ENCODE measurements at places on chromosomes 6 and 20. TPM values are rescaled to one million over a fixed set of nuclear protein-coding genes. Genes with fewer than 3 reads are reported as not detected.

Gene GPLD1
- 55.3 TPM for total RNA-seq

Gene HLA-DQA2
- total RNA-seq: 4.7 TPM

Gene MOCS3
- total RNA-seq: 4.5 TPM

Gene SOX4
- 15.7 TPM for total RNA-seq

DNA sequence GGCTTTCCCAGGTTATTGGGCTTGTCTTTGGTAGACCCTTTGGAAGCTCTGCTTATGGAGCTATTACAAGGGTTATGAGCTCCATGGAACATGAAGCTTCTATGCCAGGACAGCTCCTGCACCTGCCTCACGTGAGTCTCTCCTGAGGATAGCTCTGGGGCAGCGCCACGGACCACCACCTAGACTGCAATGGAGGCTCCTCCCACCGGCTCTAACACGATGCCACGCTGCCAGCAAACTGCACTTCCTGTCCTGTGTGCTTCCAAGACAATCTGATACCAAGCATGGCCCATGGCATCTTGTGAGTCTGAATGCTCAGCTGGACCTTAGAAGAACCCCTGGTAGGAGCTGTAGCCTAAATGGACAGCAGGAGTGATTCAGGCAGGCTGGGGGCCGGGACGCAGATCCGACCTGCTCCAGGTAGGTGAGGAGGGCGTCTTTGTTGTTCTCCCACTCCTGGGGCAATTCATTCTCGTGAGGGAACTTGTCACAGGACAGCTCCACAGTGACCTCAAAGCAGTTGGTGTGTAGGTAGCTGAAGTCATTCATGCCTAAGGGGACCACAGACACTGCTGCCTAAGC lies 5.5 kb downstream of the CPXM1 start:
- DNase-seq: no peak

DNA sequence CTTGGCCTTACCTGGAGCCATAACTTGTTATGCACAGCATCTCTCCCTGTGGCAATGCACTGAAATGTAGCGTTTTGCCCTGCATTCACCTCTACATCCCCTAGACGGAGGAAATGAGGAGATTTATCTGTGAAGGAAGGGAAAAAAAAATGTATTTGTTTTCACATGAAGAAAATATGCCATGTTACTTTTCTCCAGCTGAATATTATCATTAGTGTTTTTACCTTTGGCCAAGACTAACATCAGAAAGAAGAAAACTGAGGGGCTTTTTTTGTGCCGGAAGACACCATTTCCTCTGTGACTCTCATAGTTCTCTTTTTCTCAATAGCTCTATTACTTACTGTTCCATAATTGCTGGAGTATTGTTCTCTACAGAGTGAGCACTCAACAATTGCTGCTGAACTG lies 280.4 kb downstream of the PTPRK start:
- DNase-seq: no peak

DNA sequence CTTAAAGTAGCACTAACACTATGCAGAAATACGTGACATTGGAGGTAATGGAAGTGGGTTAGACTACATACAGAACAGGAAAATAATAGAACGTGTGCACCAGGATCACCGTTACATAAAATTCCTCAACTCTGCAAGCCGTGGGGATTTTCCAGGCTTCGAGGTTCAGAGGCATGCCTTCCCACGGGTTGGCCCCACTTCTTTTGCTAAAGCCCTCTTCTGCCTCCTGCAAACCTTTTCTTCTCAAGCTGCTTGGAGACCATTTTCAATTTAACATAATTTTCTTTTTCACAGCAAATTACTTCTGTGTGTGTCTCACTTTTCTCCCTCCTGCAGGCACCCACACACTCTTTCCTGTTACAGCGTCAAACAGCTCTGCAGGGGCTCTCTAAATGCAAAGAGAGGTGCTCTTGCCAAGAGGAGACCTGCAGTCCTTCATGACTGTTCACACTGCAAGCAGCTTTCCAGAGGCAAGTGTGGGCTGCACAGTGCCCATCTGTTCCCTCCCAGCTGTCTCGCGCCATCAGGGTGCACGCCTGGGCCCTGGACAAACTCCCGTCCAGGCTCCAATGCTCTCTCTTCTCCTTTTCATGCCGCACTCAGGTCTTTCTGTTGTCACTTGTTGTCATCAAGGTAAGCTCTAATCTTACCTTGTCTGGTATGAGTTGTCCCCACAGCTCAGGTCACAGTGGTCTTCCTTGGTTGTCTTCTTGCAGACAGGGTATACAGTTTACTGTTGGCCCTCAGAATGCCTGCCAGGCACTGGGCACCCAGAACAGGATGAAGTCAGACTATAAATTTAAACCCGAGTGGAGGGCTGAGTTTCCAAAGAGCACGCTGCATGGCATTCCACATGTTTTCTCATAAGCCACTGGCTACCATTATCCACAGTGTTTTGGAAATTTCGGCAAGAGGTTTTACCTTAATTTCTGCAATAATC lies 164.8 kb upstream of the GGTLC1 start:
- no peak for DNase-seq

GRCh38 chr6:106446983-106447382 lies 86.5 kb downstream of the CRYBG1 start:
- DNase-seq: no peak

DNA sequence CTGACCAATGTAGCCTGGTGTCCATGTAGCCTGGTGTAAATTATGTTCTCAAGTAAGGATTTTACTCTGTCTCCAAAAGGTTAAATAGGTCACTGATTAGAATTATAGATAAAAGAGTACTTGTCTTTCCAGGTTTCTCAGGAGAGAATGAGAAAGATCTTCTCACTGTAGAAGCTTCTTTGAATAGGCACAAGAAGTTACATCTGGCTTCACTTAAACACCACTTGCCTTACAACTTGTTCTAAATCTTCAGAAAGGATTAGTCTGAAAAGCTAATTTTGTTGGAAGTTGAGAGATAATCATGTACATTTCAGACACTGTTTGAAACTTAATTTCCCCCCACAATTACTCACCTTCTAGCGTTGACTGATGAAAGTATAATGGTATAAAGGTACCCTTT lies 275.3 kb downstream of the FARS2 start:
- no peak for DNase-seq

GRCh38 chr6:106339334-106340029 lies 13.9 kb upstream of the ATG5 start:
- no peak for DNase-seq

GRCh38 chr6:107965746-107966145 lies 7.7 kb upstream of the SEC63 start:
- no peak for DNase-seq

DNA sequence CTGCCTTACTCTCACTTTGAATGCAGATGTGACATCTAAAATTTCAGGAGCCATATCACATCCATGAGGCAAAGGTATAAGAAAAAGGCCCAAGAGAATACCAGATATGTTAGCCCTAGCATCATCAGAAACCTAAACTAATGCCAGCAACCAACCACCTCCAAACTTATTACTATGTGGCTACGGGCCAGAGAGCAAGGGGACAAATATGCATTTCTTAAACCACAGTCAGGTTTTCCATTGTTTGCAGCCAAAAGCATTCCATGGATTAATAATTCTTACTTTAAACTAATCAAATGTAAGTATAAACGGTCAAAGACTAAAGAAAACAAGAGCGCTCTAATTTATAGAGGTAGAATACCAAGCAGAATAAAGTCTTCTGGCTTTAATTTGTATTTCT lies 84.7 kb downstream of the TASP1 start:
- DNase-seq: no peak

DNA sequence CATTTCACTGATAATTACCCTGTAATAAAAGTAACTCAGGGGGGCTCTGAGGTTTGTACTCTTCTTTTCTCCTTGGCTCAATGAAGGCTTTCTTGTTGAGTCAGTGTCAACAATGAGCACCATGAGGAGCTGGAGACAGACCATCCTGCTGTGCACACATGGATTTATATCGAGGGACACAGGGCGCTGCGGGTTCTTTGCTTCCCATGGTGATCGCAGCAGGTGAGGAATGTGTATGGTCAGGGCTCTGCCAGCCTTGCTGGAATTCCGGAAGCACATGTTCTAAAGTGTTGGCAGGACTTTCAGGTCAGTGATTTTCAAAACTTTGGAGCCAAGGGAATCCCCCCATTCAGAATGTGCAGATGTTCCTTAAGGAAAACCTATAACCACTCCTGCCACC lies 27.1 kb downstream of the SMOC2 start:
- no peak for DNase-seq

Measured in suprapubic skin (tissue), 4 donors.